ENCODE measurements at places on chromosomes 3 and 15.

DNA sequence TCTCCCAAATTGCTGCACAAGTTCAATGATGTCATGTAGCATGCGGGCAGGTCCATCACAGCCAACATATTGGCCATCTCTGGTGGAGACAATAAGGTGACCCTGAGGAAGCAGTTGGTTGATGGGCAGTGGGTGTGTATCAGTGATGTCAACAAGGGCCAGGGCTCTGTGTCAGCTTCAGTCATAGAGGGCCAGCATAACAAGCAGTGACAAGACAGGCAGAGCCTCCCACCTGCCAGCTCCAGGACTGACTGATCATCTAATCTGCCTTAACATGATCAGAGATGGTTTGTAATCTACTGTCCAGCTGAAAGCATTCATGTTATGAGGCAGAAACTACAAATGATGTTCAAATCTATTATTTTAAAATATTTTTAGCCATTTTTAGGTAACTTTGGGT is 62.3 kb downstream of the GLB1 start:
- DNase-seq: no peak

DNA sequence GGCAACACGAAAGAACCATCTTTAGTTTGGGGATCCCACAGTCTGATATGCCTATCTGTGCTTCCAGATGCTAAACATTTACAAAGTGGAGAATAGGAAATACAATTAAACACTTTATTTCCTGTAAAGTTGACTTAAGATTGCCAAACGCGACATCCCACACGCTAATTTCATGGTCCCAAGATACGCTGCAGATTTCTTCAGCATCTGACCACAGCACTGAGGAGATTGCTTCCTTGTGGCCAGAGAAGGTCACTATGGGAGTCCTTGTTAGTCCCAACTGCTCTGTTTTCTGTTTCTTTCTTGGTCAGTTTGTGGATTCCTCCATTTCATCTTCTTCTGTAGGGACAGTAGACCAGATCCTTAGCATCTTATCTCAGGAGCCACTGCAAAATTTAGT is 43.3 kb downstream of the ASB7 start:
- no peak for DNase-seq

- no peak for DNase-seq
Measured at GRCh38 chr3:18531662-18532061, 106.5 kb upstream of the SATB1 start.

- DNase-seq: no peak
Measured at GRCh38 chr15:89781891-89782618, 5.9 kb downstream of the MESP2 start.

- no peak for DNase-seq
Measured at GRCh38 chr3:54180921-54181320, 58.6 kb downstream of the CACNA2D3 start.

DNA sequence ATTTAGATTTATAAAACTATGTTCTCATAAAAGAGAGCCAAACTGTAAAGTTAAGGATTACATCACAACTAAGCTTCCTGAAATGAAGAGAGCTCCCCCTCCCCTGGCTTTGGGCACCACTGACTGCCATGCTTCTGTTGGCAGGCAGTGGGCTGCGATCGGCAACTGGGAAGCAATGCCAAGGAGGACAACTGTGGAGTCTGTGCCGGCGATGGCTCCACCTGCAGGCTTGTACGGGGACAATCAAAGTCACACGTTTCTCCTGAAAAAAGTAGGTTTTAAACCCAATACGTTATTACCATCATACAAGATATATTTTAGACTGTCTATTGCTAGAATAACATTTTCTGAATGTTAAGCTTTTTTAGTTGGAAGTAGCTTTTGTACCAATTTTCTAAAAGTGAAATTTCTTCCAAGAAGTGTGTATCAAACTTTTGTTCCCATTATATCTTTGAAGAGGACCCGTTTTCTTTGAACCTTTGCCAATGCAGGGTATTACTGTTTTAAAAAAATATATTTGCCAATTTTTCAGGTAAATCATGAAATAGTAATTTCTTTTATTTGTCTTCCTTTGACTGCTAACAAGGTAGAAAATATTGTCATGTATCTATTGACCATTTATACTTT is 184.1 kb downstream of the ADAMTSL3 start:
- no peak for DNase-seq

GRCh38 chr3:73148206-73148605 is 86.7 kb downstream of the EBLN2 start:
- no peak for DNase-seq

- no peak for DNase-seq
Measured at GRCh38 chr3:180743813-180744590, 64.7 kb upstream of the CCDC39 start.

DNA sequence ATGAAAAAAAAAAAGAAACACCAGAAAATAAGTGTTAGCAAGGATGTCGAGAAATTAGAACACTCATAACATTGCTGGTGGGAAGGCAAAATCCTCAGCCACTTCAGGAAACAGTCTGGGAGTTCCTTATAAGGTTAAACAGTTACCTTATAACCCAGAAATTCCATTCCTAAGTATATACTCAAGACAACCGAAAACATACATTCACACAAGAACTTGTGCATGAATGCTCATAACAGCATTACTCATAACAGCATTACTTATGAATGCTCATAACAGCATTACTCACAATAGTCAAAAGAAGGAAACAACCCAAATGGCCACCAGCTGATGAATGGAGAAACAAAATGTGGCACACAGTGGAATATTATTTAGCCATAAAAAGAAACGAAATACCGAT is 34.8 kb upstream of the DCP1A start:
- no peak for DNase-seq

- no peak for DNase-seq
Measured at GRCh38 chr15:25487226-25487884, 48.5 kb upstream of the UBE3A start.

DNA sequence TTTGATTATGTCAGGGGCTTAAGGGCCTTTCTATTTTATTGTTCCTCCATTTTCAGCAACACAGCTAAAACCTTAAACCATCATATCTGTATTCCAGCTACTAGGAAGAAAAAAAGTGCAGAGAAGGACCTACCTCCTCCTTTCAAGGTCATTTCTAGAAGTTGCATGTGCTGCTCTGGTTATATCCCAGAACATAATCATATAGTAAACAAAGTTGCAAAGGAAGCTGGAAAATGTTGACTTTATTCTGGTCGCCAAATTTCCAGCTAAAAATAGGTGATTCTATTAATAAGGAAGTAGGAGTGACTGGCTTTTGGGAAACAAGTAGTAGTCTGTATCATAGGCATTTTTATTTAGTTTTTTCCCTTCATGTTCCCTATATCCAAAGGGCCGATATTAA is 21.3 kb upstream of the B3GALNT1 start:
- no peak for DNase-seq

GRCh38 chr3:13812034-13812471 is 67.8 kb downstream of the WNT7A start:
- DNase-seq: no peak

DNA sequence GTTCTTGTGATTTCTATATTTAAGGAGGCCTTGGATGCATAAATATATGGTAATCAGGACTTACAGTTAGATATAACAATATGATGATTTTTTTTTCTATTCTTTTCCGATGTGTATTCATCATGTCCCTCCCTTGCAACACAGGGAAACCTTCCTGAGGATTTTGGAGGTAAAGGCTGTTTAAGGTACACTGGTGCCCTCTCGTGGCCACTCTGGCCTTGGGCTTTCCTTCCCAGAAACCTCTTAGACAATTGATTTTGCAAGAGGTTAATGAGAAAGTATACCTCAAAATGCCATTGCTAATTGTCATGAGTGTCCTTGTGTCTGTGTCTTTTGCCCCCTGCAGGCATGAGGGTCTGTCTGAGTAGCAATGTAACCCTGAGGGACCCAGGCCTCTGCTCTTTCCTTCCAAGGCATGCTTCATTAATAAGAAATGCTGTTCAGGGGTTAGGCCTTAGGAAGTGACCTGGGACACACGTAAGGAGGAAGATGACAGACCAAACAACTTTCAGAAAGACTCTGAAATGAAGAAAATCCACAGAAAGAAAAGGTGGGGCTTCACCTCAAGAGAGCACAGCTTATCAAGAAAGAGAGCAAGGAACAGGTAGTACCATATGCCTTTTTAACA is 70.3 kb upstream of the PPP2R3A start:
- DNase-seq: peak; percentile 2

DNA sequence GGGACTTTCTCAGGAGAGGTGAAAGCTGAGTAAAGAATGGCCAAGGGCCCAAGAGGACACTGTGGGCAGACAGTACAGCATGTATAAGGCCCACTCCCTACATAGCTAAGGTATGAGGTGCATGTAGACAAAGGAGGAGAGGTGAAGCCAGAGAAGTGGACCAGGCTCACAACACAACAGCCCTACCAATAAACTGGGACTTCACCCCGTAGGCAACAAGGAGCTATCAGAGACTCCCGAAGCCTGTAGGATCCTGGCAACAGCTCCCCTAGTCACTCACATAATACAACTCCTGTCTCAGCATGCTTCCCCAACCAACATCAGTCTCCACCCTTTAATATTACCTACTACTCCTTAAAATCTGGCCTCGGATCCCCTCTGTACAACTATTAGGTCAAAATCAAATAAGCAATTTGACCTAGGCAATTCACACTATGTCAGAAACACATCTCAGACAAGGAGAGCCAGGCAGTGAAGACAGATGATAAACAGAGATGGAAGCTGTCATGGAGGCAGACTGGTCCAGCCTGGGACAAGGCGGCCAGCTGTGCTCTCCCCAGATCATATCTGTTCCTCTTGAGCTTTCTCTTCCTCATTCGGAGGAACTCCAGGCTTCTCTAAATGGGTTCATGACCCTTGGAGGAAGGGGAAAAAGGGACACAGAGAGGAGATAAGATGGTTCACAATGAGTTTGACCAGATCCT is 1.4 kb downstream of the XXYLT1 start:
- DNase-seq: no peak

DNA sequence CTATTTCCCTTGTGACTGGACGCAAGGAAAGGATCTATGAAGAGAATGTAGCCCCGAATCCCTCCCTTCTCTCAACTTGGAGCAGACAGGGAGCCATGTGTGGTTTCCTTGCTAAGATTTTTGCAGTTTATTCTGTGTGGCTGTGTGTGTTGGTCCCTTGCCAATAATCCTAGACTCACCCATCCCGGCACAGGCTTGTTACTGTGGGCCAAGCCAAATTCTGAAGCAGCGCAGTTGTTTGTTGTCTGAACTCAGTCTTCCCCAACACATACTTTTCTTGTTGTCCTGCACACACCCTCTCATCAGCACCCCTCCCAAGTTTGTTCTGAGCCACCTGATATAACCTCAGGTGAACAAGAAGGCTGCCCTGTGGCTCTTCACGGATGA is 193.3 kb upstream of the CTDSPL start:
- DNase-seq: no peak

DNA sequence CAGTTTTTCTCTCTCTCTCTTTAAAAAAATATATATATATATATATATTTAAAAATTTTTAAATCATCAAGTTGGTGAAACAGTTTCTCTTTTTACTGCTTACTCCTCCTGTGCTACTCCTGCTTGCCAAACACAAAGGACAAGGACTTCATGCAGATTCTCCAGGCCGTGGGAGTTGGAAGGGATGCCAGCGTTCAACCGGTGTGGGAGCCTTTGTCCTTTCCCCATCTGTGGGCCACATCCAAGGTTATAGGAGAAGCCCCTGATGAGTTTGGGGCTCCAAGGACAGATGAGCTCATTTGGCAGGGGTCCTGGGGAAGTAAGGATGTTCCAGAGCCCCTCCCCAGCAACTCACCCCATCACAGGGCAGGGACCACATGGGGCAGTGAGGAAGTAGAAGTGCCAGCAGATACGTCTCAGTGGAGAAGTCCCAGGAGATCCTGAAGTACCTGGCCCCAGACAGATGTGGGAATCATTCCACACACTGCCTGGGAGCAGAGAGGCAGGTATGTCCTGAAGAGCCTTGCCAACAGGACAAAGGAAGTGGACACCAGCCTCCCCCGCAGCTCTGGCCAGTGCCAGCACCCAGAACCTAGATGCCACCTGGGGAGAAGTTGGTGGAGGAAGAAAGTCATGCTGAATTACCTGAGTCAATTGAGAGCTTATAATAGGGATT is 36.6 kb downstream of the CCK start:
- DNase-seq: no peak

DNA sequence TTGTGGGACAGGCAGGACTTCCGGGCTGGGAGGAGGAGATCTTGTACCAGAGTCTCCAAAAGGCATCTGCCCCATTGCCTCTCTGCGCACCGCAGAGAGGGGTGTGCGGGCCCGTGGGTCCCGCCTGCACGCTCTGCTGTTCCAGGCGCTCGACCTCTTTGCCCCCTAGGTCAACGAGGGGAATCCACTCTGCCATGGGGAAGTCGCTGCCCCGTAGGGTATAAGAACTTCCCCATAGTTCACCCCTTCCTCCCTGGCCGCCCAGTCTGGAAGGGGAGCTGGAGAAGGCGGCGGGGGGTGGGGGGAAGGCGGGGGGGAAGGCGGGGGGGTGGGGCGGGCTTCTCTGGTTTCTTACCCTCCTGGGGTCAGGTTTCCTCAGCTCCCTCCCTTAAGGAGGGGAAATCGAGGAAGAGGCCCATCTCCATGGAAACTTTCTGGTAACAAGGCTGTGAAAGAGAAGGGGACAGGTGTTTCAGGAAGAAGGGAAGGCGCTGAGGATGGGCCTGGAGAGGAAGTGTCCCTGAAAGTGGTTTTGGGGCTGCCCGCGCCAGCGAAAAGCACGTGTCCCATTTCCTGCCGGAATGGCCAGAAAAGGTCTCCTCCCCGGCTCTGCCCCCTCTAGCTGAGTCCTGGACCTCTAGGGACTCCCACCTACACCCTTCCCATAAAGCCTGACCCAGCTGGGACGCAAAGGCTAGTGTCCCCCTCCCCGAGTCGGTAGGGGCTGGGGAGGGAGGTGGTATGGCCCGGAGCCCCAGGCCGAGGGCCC is 27.5 kb downstream of the NR1I2 start:
- no peak for DNase-seq

- DNase-seq: no peak
Measured at GRCh38 chr3:166446291-166446690, 609.1 kb upstream of the BCHE start.

DNA sequence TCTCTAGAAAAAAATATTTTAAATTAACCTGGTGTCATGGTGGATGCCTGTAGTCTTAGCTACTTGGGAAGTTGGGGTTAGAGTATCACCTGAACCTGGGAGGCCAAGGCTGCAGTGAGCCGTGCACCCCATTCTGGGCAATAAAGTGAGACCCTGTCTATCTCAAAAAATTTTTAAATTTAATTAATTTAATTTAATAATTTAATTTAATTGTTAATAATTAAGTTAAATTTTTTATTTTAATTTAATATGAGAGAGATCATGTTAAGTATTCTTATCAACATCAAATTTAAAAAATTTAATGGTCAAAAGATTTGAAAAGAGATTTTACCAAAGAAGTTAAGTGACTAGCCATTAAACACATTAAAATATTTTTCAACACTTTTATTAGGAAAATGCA is 40.8 kb upstream of the FOXB1 start:
- DNase-seq: no peak

DNA sequence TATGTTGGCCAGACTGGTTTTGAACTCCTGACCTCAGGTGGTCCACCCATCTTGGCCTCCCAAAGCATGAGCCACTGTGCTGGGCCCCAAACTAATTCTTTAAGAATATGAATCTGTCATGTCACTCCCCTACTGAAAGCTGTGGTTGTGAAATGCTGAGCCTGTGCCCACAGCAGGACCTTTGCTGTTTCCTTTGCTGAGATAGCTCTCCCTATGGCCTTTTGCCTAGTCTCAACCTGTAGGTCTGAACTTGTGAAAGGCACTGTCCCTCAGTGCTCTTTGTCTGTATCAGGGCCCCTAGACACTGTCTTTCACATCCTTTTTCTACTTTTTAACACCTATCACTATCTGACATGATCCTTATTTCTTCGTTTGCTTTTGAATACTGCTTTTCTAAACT is 62.7 kb upstream of the CCR4 start:
- DNase-seq: no peak

Measured in naive thymus-derived CD4-positive, alpha-beta T cell (primary cell).